Esophagus mucosa (tissue), 1 donor: ENCODE measurements at places on chromosomes 6 and 20. TPM values are rescaled to one million over a fixed set of nuclear protein-coding genes. Genes with fewer than 3 reads are reported as not detected.

The UBE2V1 gene
- 75.6 TPM for total RNA-seq

The SCRT2 gene
- not detected for total RNA-seq

The SNAI1 gene
- total RNA-seq, result 0.36 TPM

The LPA gene
- total RNA-seq, result 0.24 TPM

The OPRL1 gene
- 0.12 TPM for total RNA-seq

The ZSWIM3 gene
- 1.4 TPM for total RNA-seq

The LY6G6D gene
- total RNA-seq, result not detected

The SLC35F1 gene
- total RNA-seq, result not detected

The MICB gene
- 0.92 TPM for total RNA-seq

The HNF4A gene
- not detected for total RNA-seq

The SLC17A1 gene
- not detected for total RNA-seq

The MATN4 gene
- total RNA-seq, result 0.16 TPM

The CRIP3 gene
- total RNA-seq, result 0.28 TPM

The MTFR2 gene
- total RNA-seq, result 4.3 TPM

The SLC17A4 gene
- not detected for total RNA-seq

The PBOV1 gene
- not detected for total RNA-seq

The RCAN2 gene
- 1.00 TPM for total RNA-seq

The APCDD1L gene
- total RNA-seq, result 0.16 TPM

The EBF4 gene
- total RNA-seq, result 1.7 TPM

The CST3 gene
- 292 TPM for total RNA-seq

The F13A1 gene
- 2.8 TPM for total RNA-seq

The SLPI gene
- total RNA-seq, result 864 TPM

The C20orf141 gene
- total RNA-seq, result not detected

The KCNK15 gene
- total RNA-seq, result 1.0 TPM

The SLC4A11 gene
- 20.0 TPM for total RNA-seq

The CGA gene
- total RNA-seq, result not detected

The SULF2 gene
- total RNA-seq, result 26.4 TPM
